CD8-positive, alpha-beta memory T cell (primary cell): ENCODE measurements at places on chromosomes 5 and 9. TPM values are rescaled to one million over a fixed set of nuclear protein-coding genes. Genes with fewer than 3 reads are reported as not detected.

- DNase-seq, result no peak
Measured at GRCh38 chr5:56346741-56347535, 113.8 kb upstream of the ANKRD55 start.

GRCh38 chr5:174919351-174919750 is 195.0 kb downstream of the MSX2 start:
- DNase-seq, result no peak

GRCh38 chr5:122727112-122727541 is 47.8 kb upstream of the SNX2 start:
- DNase-seq, result no peak

- DNase-seq, result no peak
Measured at GRCh38 chr9:33418090-33418489, 15.7 kb upstream of the AQP7 start.

- no peak for DNase-seq
Measured at GRCh38 chr5:67059744-67060490, 136.7 kb downstream of the CD180 start.

DNA sequence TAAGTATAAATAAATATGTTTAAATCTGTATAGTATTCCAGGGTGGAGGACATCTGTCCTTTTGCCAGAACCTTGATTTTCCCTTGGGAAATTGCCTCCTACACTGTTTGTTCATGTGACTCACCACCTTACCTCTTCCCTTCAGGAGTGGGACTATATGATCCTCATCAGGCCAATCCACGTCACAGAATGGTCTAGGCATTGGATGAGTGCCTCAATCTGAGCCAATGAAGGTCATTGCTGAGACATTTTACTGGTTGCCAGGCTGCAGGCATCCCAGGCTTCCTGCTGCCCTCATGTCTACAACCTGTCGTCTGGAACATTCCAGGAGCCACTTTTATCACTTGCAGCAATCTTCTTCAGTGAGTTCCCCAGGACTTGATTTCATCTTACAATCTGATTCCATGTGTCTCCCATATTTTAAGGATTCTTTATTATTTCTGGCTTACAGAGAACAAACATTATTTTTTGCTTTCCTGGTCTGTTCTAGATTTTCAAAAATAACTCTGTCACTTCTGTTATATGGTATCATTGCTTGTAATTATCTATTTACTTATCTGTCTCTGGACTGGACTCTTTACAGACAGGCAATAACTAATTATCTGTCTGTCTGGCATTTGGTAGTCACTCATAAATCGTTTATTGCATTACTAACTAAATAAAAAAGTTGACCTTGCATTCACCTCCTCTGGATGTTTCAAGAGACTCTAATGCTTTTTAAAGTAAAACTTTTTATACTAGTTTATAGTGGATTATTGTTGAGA is 107.3 kb upstream of the APC start:
- no peak for DNase-seq

DNA sequence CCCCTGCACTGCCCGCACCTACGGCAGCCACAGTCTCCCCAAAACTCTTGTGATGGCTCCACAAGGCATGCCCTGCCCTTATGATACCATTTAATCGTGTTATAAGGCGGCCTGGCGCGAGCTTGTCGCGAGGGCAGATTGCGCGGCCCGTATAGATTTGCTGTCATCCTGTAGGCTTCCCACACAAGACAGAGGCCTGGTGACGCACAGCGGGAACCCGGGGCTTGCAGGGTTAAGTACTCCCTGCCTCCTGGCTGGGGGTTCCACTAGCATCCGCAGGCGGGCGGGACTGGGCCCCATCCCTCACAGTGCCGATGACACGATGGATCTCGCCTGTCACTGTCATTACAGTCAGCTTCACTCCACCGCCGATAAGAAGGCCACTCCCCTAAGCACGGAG is 364.9 kb upstream of the IRX2 start:
- no peak for DNase-seq

DNA sequence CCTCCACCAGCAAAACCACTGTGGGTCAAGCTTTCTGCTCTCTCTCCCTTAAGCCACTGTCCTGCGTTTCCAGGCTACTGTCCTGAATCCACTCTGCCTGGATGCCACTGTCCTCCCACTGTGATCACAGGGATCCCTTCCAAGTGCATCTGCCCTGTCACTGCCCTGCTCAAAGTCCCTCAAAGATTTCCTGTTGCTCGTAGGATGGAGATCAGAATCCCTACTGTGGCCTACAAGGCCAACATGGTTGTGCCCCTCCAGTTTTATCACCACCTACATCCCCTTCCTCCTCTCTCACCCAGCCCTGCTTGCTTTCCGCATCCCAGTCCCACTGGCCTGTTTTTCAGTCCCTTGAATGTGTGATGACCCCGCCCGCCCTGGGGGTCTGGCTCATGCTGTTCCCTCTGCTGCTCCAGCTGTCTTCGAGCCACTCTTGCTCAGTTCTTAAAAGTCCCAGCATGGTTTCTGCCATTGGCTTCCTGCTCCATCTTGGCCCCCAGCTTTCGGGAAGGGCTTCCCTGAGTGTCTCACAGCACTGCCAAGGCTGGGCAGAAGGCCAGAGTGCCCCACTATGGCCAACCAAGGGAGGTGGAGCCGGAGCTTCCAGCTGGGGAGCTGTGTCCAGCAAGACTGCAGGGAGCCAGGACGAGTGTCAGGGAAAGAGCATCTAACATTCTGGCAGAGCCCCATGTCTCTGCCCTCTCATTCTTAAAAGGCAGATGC is 12.9 kb upstream of the FRRS1L start:
- DNase-seq, result no peak

GRCh38 chr9:15021146-15021545 is 110.9 kb upstream of the FREM1 start:
- DNase-seq, result no peak

PHYHD1 gene
- total RNA-seq, result 0.20 TPM

DNA sequence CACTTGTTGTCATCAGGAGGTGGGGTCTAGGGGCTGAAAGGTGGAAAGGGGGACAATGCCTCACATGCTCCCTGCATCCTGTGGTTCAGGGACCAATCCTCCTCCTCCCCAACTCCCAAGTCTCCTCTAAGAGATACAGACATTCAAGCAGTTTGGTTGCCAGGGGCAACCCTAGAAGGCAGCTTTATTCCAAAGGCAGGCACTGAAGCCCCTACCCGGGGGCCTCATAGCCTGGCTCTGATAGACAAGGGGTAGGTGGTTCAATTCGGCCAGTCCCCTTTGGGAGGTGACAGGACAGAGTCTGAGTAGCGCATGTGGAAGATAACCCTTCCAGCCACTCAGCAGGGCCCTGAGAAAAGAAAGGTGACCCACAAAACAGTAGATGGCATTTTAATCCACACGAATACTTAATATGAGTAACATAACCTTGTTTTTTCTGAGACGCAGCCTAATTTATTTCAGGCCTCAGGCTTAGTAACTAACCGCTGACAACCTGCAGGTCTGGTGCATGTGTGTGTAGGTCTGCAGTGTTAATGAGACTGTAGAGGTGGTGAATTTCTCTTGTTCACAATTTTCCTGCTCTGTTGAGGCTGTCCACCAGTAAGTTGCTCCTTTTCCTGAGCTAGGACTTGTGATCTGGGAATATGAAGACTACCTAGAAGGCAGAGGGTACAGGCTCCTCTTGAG is 31.3 kb upstream of the HSPA9 start:
- DNase-seq, result no peak

PCDHGA9 gene
- not detected for total RNA-seq

PCDHA11 gene
- not detected for total RNA-seq

DNA sequence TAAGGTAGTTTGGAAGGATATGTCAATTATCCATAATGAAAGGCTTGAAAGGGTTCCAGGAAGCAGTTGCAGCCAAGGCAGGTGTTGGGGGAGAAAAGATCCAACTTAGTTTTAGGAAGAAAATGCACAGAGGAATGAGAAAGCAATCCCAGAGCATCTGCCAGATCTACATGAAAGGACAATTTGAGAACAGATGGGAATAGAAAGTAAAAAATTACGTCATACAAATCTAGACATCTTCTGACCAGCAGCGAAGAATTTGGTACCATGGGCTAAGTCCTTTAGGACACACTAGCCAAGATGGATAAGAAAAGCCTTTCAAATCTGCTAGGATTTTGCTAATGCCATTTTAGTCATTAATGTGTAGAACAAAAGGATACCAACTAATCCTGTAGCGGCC is 244.1 kb upstream of the PRR16 start:
- DNase-seq, result no peak

POU5F2 gene
- 0.28 TPM for total RNA-seq

PLPP7 gene
- not detected for total RNA-seq

DNA sequence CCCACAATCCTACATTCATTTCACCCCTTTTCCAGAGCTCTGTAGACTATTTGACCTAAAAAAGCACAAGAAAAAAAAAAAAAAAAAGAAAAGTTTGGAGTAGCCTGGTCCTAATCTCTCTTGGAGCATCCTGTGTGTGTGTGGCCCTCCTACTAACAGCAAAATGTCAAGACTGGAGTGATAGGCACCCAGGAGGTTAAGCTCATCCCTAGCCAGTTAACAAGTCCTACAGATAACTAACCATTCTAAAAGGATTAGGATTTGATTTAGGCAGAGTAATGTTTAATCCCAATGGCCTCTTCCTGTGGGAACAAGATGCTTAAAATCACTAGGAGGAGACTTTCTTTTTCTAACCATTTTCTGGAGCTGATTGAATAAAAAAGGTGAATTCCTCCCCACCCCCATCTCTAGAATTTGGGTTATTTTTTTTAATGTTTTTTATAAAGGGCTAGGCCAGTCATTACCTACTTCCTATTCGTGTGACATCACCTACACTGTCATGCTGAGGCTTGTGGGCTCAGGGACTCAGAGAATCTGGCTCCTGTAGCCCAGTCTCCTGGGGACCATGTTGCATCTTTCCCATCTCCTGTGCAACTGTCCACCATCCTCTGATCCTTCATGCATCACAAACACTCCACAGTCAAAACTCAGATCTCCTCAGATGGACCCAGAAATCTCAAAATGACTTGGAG is 43.2 kb upstream of the NR3C1 start:
- DNase-seq, result no peak

SPARC gene
- total RNA-seq, result 0.31 TPM

C8G gene
- 0.96 TPM for total RNA-seq

ZNF300 gene
- 0.58 TPM for total RNA-seq

OR2Y1 gene
- total RNA-seq, result not detected

LRRC70 gene
- total RNA-seq, result 0.60 TPM

DNA sequence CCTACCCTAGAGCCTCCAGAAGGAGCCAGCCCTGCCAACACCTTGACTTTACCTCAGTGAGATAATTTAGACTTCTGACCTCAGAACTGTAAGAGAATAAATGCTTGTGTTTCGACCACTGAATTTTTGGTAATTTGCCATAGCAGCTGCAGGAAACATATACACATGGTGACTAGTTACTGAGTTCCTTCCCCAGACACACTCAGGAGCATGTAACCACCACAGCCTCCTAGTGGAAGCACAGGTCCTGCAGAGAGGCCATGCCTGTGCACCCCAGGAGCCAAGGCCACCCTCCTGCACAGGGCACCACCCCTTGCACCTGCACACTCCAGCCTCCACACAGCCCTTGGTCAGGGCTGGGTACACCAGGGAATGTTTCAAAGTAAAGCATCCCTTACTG is 7.6 kb upstream of the CAMSAP1 start:
- DNase-seq, result no peak

ACTBL2 gene
- total RNA-seq, result not detected

GRCh38 chr5:149852641-149853330 is 91.8 kb downstream of the PDE6A start:
- no peak for DNase-seq

PCDHB6 gene
- not detected for total RNA-seq

DNA sequence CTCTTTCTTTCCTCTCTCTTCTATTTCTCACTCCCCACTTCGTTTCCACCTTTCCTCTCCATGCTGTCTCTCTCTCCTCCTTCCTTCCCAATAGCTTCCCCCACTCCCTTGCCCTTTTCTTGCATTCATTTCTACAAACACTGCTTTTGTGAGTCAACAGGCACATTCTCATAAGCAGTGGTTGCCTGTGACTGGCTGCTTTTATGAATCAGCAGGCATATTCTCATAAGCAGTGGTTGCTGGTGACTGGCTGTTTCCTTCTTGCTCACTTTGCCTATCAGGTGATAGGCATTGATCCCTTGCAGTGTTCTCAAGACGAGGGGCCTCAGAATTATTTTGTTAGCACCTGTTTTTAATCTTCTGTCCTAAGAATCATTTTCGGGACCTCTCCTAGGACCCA is 116.1 kb upstream of the ACTBL2 start:
- no peak for DNase-seq

FRRS1L gene
- not detected for total RNA-seq

DNA sequence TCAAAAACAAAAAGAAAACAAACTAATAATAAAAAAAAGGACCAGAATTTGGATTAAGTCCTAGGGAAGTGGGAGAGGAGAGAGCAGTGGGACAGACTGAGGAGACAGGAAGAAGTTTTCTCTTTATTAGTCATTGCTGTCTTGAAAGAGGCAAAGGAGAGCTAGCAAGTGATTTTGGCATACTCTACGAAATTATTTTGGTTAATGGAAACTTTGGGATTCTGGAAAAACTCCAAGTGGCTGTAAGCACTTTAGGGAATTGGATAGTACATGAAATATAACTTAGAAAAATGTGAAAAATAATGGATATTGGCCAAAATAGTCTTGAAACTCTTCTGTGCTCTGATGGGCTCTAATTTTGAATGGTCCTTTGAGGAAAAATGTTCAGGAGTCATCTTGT is 1641.8 kb upstream of the WWC1 start:
- no peak for DNase-seq

- no peak for DNase-seq
Measured at GRCh38 chr5:1750469-1750868, 49.2 kb downstream of the MRPL36 start.

GRCh38 chr5:136215812-136216211 is 22.9 kb upstream of the SMIM32 start:
- no peak for DNase-seq

GRCh38 chr5:119919279-119919678 is 289.9 kb downstream of the FAM170A start:
- DNase-seq, result no peak

GRCh38 chr9:87714819-87715218 is 11.1 kb upstream of the CTSL start:
- no peak for DNase-seq
